Left lung (tissue), 14 donors: ENCODE measurements at places on chromosomes 5 and 9. TPM values are rescaled to one million over a fixed set of nuclear protein-coding genes. Genes with fewer than 3 reads are reported as not detected.

Gene ZNF462
- total RNA-seq = 41.4 TPM

Gene SH3PXD2B
- total RNA-seq = 57.5 TPM

Gene ZNF474
- not detected for total RNA-seq

Gene STKLD1
- total RNA-seq = 0.82 TPM

DNA sequence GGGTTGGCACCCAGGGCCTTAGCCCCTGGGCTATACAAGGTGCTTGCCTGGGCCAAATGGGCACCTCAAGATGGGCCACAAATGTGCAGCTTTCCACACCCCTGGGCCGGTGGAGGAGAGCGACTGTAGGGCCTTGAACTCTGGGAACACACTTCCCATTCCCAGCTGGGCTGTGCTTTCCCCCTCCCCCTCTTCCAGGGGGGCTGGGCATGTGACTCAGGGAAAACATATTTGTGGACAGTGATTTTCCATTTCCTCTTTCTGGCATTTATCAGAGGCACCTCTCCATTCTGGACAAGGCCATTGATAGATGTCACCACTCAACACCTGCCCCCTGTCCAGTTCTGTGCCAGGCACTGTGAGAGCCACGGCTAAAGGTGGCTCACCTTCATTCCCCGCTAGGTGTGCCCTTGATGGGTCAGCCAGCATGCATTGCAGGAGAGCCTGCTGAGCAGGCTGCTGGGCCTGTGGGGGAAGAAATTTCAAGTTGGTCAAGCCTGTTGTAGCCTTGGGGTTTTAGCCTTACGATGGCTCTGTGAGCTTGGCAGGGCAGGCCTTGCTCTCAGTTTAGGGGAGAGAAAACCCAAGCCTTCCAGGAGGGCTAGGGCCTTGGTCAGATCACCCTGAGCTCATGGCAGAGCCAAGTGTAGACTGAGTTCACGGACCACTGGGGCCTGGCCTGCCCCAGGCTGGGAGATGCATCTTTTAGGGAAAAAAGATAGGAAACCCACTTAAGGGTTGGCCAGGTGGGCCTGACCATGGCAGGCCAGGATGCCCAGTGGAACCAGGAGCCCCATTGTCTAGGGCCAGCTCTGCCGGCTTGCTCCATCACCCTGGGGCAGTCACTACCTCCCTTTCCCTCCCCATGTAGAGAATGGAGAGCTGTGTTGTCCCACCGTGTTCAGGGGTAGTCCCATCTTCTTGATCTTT lies 113.9 kb downstream of the DAB2IP start:
- H3K27me3 ChIP-seq = no peaks in the 10 kb centered on the region
- DNase-seq = no peak
- peaks cover 16% of the 10 kb centered on the region for H3K4me1 ChIP-seq
- H3K4me3 ChIP-seq = no peak overlapping the region
- H3K27ac ChIP-seq = peak overlapping the region; percentile 20

- no peak for DNase-seq
- H3K36me3 ChIP-seq = peaks cover 6% of the 10 kb centered on the region
- H3K4me1 ChIP-seq = no peaks in the 10 kb centered on the region
- H3K27ac ChIP-seq = no peak overlapping the region
These were observed 15.8 kb upstream of the SPOUT1 start for GRCh38 chr9:128845186-128845931.

DNA sequence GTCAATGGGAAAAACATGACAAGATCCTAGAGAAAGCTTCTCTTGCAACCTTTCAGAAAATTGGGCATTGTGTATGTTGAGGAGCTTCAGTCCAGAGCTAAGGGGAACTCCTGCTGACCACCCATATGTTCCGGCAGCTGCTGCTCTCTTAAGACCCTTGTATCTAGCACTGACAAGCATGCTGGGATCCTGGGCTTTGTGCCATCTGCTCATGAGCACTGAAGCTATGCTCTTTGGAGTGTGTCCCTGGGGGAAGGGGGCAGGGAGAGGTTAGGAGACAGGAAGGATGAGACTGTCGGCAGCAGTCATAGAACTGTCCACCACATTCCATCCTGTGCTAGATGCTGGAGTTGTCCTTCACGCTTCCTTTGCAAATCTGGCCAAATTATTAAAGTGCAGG lies 109.3 kb downstream of the JAKMIP2 start:
- no peaks in the 10 kb centered on the region for H3K36me3 ChIP-seq
- no peak overlapping the region for H3K27ac ChIP-seq
- no peak overlapping the region for H3K4me3 ChIP-seq
- H3K27me3 ChIP-seq = no peaks in the 10 kb centered on the region
- DNase-seq = no peak

DNA sequence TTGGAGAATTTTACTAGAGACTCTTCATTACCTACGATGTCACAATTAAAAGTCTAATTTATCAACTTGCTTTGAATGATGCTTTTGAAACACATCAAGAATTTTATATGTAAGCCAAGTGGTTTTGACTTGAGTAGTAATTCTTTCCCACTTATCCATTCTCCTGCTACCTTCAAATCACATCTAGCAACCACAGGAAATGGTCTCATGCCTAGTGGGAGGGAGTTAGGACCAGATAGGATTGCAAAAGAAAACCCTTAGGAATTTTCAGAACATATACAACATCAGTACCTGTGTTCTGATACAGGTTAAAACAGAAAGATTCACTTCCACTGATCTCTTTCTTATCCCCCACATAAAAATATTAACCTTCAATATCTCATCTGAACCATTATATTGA lies 260.4 kb downstream of the CWC27 start:
- H3K4me1 ChIP-seq = no peaks in the 10 kb centered on the region
- H3K36me3 ChIP-seq = no peaks in the 10 kb centered on the region

- no peaks in the 10 kb centered on the region for H3K36me3 ChIP-seq
- H3K4me1 ChIP-seq = no peaks in the 10 kb centered on the region
- DNase-seq = no peak
- no peak overlapping the region for H3K4me3 ChIP-seq
- no peak overlapping the region for H3K27ac ChIP-seq
- no peaks in the 10 kb centered on the region for H3K27me3 ChIP-seq
These were observed 108.4 kb downstream of the KCNIP1 start for GRCh38 chr5:170612256-170612678.

GRCh38 chr9:92968081-92968480 lies 20.8 kb downstream of the FGD3 start:
- H3K4me1 ChIP-seq = no peaks in the 10 kb centered on the region
- no peaks in the 10 kb centered on the region for H3K36me3 ChIP-seq
- no peak overlapping the region for H3K27ac ChIP-seq
- no peak overlapping the region for H3K4me3 ChIP-seq
- no peak for DNase-seq

- peaks cover 22% of the 10 kb centered on the region for H3K4me1 ChIP-seq
- no peak overlapping the region for H3K27ac ChIP-seq
- DNase-seq = peak; percentile 86
These were observed 174.6 kb downstream of the CD180 start for GRCh38 chr5:67021962-67022361.

GRCh38 chr9:98504298-98505282 lies 204.1 kb downstream of the GABBR2 start:
- no peak overlapping the region for H3K27ac ChIP-seq
- DNase-seq = no peak
- no peak overlapping the region for H3K4me3 ChIP-seq
- H3K36me3 ChIP-seq = no peaks in the 10 kb centered on the region

DNA sequence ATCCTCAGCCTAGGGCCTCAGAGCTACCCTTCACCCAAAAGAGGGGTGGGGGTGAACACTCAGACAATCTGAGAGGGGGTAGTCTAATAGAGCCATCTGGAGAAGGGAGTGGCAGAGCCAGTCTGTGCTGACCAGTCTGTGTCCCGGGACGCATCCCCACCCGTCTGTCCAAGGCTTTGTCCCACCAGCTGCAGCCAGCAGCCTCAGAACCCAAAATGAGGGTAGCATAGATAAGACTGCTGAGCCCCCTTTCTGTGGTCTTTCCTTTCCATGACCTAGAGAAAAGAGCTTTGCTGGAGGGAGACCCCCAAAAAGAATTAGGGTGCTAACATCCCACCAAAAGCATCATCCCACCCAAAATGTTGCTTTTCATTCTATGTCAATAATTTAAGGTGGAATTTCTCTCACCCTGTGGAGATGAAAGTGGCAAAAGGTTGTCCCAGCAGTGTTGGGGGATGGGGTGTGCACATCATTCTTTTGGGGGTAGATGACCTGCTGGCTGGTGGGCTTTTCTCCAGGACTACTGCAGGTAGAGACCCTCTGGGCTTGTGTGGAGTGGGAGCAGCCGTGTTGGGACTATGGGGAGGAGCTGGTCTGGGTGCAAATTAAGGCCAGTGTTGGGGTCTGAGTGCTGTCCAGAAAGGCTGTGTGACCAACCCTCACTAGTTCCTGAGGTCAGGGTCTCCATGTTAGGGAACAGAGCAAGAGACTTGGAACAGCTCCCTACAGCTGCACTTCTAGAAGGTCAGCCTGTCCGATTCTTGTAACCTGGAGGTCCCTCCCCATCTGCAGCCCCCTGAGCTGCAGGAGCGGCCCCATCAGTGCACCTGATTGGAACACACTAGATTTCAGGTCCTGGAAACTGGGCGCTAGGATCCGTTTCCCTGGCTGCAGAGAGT lies 19.9 kb downstream of the URM1 start:
- H3K36me3 ChIP-seq = no peaks in the 10 kb centered on the region
- DNase-seq = no peak
- H3K27ac ChIP-seq = no peak overlapping the region
- no peak overlapping the region for H3K4me3 ChIP-seq
